Suppressor macrophage treated with lipopolysaccharide for 4 hours (primary cell): ENCODE measurements at places on chromosomes 2 and 18.
A peak's percentile ranks its signal among the peaks of the same experiment; 100 is the strongest.

GRCh38 chr2:26651470-26651771 lies 10.3 kb upstream of the CIB4 start:
- no peak for DNase-seq

- peak; percentile 0 for DNase-seq
Observed at GRCh38 chr2:126038861-126039260, 617.1 kb upstream of the GYPC start.

DNA sequence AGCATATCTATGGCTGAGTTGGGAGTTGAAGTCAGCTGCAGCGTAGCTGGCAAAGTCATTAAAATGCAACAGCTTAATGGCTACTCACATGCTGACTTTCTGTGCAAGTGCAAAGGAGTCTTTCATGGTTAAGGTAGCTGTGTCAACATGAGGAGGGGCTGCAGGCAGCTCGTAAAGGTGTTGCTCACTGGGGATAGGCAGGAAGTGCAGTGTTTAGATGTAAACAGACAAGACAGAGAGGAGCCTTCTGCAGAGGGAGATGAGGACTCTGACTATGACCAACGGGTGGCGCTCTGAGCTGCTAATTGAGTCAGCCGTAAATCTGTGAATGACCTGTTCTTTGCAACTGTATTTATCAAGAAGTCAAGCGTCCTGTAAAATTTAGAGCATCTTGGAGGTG lies 22.3 kb upstream of the CAVIN2 start:
- no peak for DNase-seq

DNA sequence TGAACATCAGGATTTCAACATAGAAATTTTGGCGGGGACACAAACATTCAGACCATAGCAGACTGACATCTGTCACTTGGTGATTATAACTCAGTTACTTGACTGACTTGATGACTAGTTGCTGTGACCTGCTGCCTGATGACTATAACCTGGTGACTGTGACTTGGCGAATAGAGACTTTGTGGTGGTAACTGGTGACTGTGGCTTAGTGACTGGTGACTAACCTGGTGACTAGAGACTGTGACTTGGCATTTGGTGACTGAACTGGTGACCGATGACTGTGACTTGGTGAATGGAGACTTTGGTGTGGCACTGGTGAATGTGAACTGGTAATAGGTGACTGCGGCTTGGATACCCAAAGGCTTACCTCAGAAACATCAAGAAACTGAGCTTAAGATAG lies 563.1 kb upstream of the FAM98A start:
- DNase-seq: no peak

DNA sequence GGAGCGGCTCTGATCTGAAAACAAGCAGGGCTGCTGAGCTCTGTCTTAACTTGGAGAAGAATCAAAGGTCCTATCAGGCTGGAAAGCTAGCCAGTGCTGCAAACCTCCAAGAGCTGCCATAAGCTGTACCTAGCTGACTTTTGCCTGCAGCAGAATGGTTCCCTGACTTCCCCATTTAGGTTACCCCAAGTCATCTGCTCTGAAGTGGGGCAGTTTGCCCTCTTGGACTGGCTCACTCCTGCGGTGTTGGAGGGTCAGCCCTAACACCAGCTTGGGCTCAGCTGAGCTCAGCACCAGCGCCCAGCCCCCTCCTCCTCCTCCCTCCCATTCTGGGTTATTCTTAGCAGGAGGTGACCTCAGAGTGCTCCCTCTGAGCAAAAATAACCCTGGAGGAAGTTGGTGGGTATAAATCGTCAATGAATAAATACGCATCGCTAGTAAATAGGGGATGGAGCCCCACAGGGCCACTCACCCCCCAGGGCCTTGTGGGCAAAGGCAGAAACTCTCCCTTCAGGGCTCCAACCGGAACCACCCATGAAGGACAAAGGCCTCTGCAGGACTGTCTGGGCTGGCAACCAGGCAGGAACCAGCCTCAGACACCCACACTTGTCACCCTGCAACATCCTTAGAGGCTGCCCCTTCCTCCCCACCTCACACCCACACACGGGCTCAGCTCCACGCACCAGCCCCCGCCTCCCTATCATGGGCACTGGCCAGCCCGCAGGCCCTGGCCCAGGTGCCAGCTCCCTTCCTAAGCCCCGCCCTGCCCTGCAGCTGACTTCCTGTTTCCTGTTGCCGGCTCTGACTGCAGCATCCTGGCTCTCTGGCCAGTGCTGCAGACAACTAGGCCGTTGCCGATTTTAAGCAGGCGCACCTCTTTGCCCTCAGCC lies 46.9 kb downstream of the DNMT3A start:
- peak; percentile 61 for DNase-seq

GRCh38 chr2:196162586-196163175 lies 8.7 kb downstream of the STK17B start:
- DNase-seq: no peak

GRCh38 chr2:172861098-172861497 lies 125.5 kb downstream of the RAPGEF4 start:
- DNase-seq: no peak

- DNase-seq: peak; percentile 89
Observed at GRCh38 chr2:109331896-109332848, 203.2 kb downstream of the SH3RF3 start.

- no peak for DNase-seq
Observed at GRCh38 chr2:72603481-72603880, 222.4 kb downstream of the EXOC6B start.

DNA sequence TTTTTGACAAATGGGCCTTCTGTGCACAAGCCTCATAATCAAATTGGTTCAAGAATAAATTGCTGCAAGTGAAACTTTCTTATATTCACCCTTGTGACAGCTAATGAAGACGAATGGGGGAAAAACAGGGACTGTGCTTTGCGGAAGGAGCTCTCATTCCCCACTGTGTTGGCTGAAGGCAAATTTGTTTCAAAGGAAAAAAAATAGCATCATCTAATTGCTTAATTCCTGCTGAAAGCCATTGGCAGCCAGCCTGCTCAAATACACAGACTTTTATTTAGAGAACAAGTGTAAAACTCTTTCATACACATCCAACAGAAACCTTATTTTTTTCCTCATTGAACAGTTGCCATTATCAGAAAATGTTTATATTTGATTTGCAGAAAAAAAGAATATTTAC lies 172.3 kb downstream of the ARL6IP6 start:
- DNase-seq: no peak

DNA sequence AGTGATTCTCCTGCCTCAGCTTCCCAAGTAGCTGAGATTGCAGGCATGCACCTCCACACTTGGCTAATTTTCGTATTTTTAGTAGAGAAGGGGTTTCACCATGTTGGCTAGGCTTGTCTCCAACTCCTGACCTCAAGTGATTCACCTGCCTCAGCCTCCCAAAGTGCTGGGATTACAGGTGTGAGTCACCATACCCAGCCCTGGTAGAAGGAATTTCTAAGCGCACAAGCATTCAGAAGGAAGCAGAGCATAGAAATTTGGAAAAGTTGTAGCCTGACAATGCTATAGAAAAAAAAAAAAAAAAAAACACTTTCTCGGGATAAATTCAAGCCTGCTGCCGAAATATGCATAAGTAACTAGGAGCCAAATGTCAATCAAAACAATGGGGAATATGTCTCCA lies 249.4 kb downstream of the GRB14 start:
- no peak for DNase-seq

GRCh38 chr18:28012336-28012735 lies 164.6 kb downstream of the CDH2 start:
- DNase-seq: no peak

DNA sequence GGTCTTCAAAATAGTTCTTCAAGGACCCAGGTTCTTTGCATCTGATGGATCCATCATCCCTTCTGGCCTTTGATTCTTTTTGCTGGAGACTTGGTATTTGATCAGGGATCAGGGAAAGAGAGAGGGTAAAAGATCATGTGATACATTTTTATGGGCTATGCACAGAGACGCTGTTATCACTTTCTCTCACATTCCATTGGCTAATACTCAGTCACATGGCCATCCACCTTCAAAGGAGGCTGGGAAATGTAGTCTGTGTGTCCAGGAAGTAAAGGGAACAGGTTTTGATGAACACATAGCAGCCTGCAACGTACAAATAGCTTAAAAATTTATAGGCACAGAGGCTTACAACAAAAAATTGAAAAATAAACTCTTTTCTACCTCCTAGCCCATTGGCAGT lies 629.6 kb upstream of the FANCL start:
- no peak for DNase-seq

DNA sequence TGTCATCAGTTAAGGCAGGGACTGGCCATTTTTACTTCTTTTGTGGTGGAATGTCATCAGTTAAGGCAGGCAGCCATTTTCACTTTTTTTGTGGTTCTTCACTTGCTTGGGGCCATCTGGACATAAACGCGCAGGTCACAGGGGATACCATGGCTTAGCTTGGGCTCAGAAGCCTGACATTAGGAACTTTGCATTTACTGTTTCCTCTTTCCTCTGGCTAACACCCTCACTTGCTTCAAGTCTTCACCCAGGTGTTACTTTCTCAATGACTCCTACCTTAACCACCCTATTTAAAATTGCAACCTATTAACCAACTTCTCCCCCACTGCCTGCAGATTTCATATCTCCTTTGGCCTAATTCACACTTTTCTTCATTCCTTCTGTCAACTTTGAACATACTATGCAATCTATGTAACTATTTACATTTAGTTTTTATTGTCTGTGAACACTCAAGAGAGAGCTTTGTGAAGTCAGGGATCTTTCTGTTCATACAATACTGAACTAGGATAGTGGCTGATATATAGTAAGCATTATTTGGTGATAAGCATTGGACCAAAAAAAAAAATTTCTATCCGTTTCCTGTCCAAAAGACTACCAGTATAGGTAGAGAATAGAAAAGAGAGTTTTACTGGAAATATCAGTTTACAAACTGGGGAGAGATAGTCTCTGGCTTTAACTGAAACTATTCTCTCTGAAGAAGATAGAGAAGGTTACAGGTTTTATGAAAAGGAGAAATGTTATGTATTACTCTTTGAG lies 600.1 kb upstream of the ZNF804A start:
- DNase-seq: no peak

GRCh38 chr2:9145752-9146430 lies 60.7 kb upstream of the ASAP2 start:
- no peak for DNase-seq

DNA sequence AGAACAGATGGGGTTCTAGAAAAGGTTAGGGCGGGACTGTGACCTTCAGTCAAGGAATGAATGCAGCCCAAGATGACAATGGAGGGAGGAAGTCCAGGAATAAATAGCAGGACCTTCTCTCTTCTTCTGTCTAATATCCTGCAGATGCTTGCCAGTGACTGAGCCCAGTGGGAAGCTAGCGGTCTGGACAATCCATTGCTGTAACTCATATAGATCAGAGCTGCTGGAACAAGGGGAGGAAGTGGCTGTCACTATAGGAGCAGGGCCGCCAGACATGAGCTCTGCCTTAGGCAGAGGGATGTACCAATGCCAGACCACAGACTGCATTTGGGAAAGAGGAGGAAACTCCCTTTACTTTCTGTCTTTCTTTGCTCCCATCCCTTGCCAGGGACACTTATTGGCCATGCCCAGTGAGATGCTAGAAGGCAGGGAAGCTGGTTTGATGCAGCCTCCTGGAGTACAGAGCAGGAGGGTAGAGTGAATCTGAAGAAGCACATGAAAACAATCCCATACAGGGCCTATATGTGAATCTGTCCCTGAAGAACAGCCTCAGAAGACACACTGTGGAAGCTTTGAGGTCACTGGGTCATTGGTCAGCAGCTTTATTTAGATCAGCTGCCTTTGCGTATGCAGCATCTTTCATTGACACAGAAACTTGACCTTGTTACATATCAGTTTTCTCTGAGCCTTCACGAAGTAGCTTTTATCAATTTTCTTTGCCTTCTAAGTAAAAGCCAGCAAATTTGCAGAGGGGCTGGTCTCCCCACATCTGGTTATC lies 65.4 kb downstream of the CCDC85A start:
- DNase-seq: no peak

GRCh38 chr2:151138507-151138906 lies 123.2 kb downstream of the RBM43 start:
- no peak for DNase-seq

DNA sequence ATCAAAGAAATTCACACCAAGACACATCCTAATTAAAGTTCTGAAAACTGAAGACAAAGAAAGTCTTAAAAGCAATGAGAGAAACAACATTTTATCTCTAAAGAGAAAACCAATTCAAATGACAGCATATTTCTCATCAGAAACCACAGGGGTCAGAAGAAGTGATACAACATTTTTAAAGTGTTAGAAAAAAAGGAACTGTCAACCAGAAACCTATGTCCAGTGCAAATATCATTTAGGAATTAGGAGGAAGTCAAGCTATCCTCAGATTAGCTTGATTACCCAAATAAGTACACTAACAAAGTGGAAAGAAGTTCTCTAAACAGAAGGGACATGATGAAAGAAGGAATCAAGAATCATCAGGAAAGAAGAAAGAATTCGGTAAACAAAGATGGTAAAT lies 59.5 kb upstream of the BCL2L11 start:
- peak; percentile 51 for DNase-seq

DNA sequence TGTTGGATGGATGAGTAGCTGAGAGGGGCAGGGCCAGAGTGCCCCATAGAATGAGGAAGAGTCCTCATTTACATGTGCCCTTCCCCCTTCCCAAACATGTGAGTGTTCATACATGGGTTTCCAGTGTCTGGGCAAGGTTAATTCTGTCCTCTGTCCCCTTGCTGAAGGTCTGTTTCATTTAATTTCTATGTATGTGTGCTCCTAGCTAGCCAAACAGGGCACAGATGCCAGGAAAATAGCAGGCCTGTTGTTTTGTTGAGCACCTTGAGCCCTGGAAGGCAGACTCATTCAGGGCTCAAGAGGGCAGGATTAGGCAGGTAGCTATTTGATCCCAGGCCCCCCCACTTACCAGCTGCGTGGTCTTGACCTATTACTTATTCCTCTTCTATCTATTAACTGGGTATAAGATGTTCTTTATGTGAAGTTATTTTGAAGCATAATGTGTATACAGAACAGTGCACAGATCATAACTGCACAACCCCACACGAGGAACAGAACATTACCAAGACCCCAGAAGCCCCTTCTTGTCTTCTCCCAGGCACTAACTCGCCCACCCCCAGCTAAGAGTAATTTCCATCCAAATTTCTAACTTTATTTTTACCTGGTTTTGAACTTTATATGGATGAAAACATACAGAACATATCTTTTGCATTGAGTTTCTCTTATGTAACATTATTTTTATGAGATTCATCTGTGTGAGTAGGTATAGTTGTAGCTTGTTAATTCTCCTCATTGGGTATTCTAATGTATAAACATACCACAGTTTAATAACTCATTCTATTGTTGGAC lies 164.3 kb downstream of the RPIA start:
- no peak for DNase-seq

GRCh38 chr2:75480971-75481836 lies 79.5 kb downstream of the EVA1A start:
- DNase-seq: no peak

GRCh38 chr18:28177828-28178635 lies 1.1 kb upstream of the CDH2 start:
- DNase-seq: no peak
